ENCODE measurements at places on chromosomes 4 and X. TPM values are rescaled to one million over a fixed set of nuclear protein-coding genes. Genes with fewer than 3 reads are reported as not detected.

DNA sequence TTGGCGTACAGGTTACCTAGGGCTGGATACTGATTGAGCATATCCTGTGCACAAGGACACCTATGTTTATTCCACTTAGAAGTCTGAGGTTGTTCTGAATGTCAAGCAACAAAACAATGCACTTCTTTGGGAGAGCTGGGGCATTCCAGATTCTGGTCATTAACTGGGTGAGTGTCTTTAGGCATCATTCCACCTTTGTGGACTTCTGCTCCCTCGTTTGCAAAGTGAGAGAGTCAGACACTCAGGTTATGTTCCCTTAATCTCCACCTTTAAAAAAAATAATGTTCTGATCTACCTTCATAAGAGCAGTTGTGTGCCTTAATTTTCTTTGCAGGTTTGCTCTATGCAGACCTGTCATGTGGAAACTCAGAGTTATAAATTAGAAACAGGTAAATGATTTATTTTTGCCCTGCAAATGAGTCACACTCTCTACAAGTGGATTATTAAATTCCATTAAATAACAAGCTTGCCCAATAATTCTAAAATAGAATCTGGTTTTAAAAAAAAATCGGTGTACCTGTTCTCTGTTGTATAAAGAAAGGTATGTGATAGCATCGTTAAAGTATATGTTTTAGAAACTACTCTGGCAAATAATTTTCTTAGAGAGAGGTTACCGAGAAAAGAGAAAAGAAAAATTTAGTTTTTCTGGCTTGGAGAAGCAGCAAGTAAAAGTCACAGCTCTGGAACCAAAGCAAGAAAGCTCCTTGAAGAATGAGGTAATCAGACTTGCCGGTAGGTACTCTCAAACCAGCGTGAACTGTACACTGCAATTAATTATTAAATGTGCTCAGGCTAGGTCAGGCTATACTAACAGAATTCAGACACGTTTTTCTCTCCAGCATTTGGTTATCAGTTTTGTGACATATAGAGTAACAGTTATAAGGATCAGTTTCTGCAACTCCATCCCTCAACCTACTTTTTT is 93.2 kb downstream of the SORBS2 start:
- no peaks in the 10 kb centered on the region for H3K27me3 ChIP-seq
- DNase-seq, result no peak
- H3K27ac ChIP-seq, result no peak overlapping the region
- H3K4me1 ChIP-seq, result no peaks in the 10 kb centered on the region
- H3K4me3 ChIP-seq, result no peak overlapping the region

DNA sequence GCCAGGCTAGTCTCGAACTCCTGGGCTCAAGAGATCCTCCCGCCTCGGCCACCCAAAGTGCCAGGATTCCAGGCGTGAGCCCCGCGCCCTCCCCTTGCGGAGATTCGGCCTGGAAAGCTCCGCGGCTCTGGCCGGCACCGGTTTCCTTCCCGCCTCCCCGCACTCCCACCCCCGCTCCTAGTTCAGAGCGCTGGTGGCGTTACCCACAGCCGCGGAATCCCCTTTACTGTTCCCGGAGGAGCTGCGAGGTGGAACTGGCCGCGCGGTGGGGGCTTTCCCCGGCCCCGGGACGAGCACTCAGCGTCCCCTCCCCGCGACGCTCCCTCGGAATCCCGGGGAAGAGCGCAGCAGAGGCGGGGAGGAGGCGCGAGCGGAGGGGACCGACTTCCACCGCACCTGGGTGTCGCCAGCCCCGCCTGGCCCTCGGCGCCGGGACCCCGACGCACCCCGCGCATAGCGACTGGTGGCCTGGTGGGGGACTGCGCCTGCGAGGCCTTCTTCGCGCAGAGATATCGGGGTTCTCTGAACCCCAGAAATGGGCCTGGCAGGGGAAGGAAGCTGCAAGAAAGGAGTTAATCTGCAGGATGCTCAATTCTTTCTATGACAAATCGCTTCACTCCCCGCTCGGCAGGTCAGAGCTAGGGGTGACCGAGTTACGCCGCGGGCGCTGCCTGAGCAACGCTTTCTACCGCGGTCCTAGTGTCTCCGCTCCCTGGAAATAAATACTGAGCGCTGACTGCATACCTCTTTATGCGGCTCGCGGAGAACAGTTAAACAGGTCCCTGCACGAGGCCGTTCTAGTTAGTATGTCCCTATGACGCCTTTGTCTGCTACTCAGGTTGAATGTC is 14.6 kb upstream of the SLC25A4 start:
- H3K36me3 ChIP-seq, result no peaks in the 10 kb centered on the region
- no peaks in the 10 kb centered on the region for H3K27me3 ChIP-seq
- no peaks in the 10 kb centered on the region for H3K4me1 ChIP-seq
- no peak overlapping the region for H3K27ac ChIP-seq
- peak overlapping the region; percentile 60 for H3K4me3 ChIP-seq

GRCh38 chrX:20046223-20046622 is 55.4 kb upstream of the BCLAF3 start:
- no peaks in the 10 kb centered on the region for H3K4me1 ChIP-seq
- no peak overlapping the region for H3K4me3 ChIP-seq
- H3K36me3 ChIP-seq, result no peaks in the 10 kb centered on the region
- no peaks in the 10 kb centered on the region for H3K27me3 ChIP-seq

DNA sequence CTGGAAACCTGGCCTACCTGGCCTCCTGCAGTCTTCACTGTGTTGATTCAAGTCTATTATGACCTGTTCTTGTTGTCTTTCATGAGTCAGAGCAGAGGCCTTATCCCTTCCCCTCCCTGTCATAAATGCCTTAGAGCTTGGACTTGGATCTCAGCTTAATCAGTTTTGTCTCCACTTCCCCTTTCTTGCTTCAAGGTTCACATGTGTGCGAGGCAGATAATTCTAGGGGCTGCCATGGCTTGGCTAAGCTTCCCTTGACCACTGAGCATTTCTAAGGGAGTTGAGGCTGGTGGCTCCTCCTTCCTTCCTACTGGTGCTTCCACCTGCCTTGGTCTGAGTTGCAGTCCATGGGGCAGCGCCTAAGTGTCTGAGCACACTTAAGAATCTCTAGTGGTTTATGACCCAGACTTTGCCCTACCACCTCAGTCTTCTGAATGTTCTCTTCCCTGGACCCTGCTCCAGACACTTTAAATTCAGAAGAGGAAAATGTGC is 1.7 kb upstream of the HEPH start:
- DNase-seq, result peak; percentile 7
- no peaks in the 10 kb centered on the region for H3K4me1 ChIP-seq
- no peaks in the 10 kb centered on the region for H3K36me3 ChIP-seq
- H3K27me3 ChIP-seq, result no peaks in the 10 kb centered on the region
- no peak overlapping the region for H3K4me3 ChIP-seq

DNA sequence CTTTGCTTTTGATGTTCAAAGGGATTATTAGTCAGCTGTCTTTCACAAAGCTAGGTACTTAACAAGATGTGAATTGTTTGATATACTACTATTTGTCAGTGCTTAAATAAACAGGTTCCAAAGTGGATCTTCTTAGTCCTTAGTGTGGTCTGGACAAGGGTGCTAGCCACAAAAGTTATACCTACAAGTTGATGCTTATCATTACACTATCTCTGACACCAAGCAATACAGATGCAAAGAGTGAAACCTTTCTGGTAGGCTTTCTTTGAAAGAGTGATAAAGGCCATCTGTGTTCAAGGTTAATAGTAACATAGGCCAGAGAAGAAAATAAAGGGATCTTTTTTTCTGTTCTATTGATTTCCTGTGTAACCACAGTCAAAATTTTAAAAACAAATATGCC is 12.2 kb upstream of the RBPJ start:
- H3K4me3 ChIP-seq, result no peak overlapping the region
- H3K4me1 ChIP-seq, result peaks cover 9% of the 10 kb centered on the region
- no peaks in the 10 kb centered on the region for H3K36me3 ChIP-seq
- no peaks in the 10 kb centered on the region for H3K27me3 ChIP-seq
- H3K27ac ChIP-seq, result no peak overlapping the region

DNA sequence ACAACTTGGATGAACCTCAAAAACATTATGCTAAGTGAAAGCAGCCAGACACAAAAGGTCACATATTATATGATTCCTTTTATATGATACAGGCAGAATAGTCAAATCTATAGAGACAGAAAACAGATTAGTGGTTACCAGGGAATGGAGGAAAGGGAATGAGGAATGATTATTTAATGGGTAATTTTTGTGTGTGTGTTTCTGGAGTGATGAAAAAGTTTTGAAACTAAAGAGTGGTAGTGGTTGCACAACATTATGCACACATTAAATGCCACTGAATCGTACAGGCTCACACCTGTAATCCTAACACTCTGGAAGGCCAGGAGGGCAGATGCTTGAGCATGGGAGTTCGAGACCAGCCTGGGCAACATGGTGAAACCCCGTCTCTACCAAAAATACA is 19.6 kb upstream of the SOD3 start:
- no peak overlapping the region for H3K4me3 ChIP-seq
- no peaks in the 10 kb centered on the region for H3K4me1 ChIP-seq
- no peaks in the 10 kb centered on the region for H3K36me3 ChIP-seq
- no peak overlapping the region for H3K27ac ChIP-seq
- no peaks in the 10 kb centered on the region for H3K27me3 ChIP-seq

Gene TLR10
- total RNA-seq, result 52.8 TPM

DNA sequence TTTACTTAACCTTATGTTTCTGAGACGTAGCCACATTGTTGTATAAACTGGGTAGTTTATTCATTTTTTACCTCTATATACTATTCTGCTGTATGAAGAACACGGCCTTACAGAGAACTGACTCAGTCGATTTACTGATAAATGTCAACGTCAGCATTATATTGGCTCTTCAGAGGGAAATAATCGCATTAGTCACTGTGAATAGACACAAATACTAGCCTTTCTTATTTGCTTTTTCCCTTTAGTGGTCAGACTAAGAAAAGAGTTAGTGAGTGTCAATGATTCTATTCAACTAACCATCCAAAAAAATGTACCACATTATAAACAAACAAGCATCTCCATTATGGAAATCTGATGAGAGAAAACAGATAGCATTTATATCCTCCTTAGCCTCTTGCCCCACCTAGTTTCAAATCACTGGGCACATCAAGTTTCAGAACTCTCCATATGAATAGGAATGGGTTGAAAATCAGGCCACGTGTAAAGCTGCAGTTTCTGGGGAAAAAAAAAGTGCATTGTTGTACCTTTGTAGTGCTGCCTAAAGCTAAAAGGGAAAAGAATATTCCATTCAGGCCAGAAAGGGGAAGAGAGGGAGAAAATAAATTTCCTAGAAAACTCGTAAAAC is 146.7 kb upstream of the VCX3A start:
- H3K27me3 ChIP-seq, result no peaks in the 10 kb centered on the region
- H3K4me1 ChIP-seq, result no peaks in the 10 kb centered on the region
- no peaks in the 10 kb centered on the region for H3K36me3 ChIP-seq
- no peak for DNase-seq

GRCh38 chr4:130747842-130748241 is 1651.9 kb downstream of the C4orf33 start:
- H3K27ac ChIP-seq, result no peak overlapping the region

DNA sequence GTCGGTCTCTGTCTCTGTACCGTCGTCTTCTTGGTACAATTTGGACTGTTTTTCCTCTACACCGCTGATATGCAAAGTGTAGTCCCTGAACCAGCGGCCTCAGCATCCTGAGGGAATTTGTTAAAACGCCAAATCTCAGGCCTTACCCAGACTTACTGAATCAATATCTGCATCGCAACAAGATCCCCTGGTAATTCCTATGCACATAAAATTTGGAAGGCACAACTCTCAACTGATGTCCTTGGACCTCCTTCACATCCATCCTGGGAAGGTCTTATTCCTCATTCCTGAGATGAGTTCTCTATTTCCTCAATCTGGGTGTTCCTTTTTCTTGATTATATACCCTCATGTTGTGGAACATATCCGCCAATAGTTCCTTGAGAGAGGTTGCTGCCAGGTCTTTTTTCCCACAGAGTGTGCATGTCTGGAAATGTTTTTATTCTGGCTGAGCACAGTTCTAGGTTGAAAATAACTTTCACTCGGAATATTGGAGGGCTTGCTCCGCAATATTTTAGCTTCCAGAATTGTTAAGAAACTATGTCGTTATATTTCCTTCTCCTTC is 738 bp upstream of the HPF1 start:
- 0 out of 2 replicates have a peak, but pooled peaks cover 6% of the 10 kb centered on the region for H3K4me1 ChIP-seq
- DNase-seq, result no peak
- no peaks in the 10 kb centered on the region for H3K36me3 ChIP-seq
- H3K4me3 ChIP-seq, result no peak overlapping the region
- H3K27me3 ChIP-seq, result no peaks in the 10 kb centered on the region
- H3K27ac ChIP-seq, result no peak overlapping the region

DNA sequence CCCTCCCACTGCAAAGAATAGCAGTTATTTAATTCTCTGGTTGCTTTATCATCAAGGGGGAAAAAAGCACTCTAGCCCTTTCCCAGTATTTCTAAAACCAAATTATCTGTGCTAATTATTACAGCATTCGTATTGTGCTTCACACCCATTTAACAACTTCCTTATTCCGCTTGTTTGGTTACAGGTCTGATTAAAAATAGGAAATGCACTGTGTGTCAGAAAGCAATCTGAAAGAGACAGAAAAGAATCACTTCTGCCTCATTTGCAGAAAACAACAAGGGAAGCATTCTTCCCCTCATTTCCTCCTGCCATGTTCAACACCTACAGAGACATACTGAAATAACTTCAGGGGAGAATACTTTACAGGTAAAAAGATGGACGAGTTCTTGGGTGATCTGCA is 114.9 kb upstream of the MAP3K15 start:
- peaks cover 33% of the 10 kb centered on the region for H3K4me1 ChIP-seq
- no peak overlapping the region for H3K4me3 ChIP-seq
- peak; percentile 36 for DNase-seq
- H3K27me3 ChIP-seq, result no peaks in the 10 kb centered on the region

DNA sequence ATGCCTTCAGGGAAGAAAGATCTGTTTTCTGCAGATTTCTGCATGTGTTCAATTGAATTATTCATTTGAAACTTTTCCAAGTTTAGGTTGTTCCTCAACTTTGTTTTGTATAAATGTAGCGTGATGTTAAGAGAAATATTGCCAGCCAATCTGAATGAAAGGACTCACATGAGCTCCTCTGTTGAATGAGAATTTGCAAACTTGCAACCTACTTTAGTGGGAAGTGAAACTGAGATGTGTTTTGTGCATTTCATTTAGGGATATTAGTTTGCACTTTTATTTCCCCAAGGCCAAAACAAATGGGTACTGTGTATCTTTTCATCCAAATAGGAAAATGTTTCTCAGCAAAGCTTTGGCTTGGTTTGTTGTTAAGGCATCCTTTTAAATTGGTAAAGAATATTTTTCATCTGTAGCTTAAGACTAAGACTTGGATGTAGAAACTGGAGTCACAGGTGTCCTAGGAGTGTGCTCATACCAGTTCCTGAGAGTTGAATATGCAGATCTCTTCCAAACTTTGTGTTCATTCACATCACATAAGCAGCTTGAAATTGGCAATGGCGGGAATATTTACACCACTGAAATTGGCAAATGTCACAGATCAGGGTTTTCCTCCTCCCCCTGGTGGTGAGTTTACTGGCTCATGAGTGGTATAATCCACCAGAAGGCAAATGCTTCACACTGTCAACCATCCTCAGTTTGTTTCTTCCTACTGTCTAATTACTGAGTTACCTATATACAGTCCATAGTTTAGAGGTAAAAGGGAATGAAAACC is 193.6 kb upstream of the BANK1 start:
- no peaks in the 10 kb centered on the region for H3K36me3 ChIP-seq
- no peak overlapping the region for H3K27ac ChIP-seq
- H3K4me1 ChIP-seq, result no peaks in the 10 kb centered on the region
- DNase-seq, result peak; percentile 5

Gene PRKG2
- not detected for total RNA-seq

Gene GALNTL6
- not detected for total RNA-seq

GRCh38 chrX:97030947-97031346 is 147.2 kb downstream of the RPA4 start:
- no peaks in the 10 kb centered on the region for H3K36me3 ChIP-seq
- H3K27ac ChIP-seq, result no peak overlapping the region
- no peaks in the 10 kb centered on the region for H3K27me3 ChIP-seq
- H3K4me1 ChIP-seq, result no peaks in the 10 kb centered on the region

- no peak overlapping the region for H3K4me3 ChIP-seq
- H3K36me3 ChIP-seq, result no peaks in the 10 kb centered on the region
- H3K27me3 ChIP-seq, result no peaks in the 10 kb centered on the region
- no peak overlapping the region for H3K27ac ChIP-seq
- no peak for DNase-seq
- no peaks in the 10 kb centered on the region for H3K4me1 ChIP-seq
Measured at GRCh38 chrX:68686097-68686977, 38.9 kb downstream of the STARD8 start.
